ENCODE measurements at places on chromosomes 2 and 18.

- no peak for DNase-seq
These were observed 65.4 kb upstream of the TUBA3E start for GRCh38 chr2:130263606-130264005.

- no peak for DNase-seq
These were observed 141.0 kb downstream of the INHBB start for GRCh38 chr2:120486946-120487345.

DNA sequence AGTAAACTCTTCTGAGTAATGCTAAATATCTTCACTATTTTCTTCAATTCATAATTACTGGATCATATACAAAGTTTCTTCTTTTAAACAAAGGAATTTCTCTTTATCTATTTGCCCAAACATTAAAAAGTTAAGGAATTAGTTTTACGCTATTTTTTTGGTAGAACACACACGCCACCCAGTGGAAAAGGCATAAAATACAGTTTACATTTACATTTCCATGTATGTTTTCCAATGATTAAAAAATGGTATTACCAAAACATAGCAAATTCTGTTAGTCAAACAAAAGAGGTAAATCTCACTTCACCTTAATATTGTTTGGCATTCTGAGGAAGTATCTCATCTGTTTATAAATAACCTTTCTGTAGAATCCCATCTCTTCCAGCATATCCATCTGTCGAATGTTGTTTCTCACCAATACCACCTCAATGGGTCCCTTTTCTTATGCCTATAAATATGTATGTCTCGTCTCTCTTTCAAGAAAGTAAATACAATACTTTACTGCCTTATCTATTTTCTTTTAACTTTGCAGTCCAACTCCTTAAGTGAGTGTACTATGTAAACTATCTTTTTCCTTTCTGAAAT, 7.2 kb downstream of the BOLL start:
- no peak for DNase-seq

- DNase-seq = no peak
These were observed 50.6 kb downstream of the GLI2 start for GRCh38 chr2:120786038-120786960.

- DNase-seq = no peak
These were observed 200.7 kb downstream of the MYCN start for GRCh38 chr2:16140771-16141640.

- no peak for DNase-seq
These were observed 75.9 kb downstream of the PMS1 start for GRCh38 chr2:189860161-189860560.

DNA sequence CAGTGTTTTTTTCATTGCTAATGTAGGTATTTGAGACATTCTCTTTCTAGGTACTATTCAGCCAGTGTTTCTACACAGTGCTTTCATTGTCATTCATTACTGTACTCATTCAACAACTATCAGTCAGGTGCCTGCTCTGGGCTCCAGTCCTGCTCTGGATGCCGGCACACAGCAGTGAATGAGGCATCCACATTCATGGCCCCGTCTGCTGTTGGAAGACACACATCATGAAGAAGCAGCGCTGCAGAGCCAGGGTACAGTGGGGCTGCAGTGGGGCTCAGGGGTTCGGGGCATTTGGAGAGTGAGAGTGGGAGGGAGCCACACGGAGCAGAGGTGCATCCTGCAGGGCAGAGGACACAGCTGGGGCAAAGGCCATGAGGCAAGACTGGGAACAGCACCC, 737.2 kb upstream of the RAB6C start:
- DNase-seq = no peak

GRCh38 chr2:237540823-237541222, 25.6 kb upstream of the PRLH start:
- no peak for DNase-seq

DNA sequence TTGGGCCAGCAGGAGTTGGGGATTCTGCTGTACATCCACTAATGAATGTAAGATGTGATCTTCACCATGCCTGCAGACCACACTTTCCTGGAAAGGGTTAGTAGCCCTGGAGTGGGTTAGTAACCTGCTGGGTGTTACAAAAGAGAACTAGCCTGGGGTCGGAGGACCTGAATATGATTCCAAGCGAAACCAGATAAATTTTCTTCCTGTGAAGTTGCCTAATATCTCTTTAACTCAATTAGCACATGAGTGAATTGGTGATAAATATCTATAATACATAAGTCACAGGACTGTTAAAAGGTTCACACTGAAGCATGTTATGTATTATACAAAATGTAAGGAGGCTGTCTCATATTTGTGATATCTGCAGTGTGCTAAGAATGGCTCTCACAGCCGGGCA, 291.0 kb downstream of the CNTNAP5 start:
- DNase-seq = no peak

DNA sequence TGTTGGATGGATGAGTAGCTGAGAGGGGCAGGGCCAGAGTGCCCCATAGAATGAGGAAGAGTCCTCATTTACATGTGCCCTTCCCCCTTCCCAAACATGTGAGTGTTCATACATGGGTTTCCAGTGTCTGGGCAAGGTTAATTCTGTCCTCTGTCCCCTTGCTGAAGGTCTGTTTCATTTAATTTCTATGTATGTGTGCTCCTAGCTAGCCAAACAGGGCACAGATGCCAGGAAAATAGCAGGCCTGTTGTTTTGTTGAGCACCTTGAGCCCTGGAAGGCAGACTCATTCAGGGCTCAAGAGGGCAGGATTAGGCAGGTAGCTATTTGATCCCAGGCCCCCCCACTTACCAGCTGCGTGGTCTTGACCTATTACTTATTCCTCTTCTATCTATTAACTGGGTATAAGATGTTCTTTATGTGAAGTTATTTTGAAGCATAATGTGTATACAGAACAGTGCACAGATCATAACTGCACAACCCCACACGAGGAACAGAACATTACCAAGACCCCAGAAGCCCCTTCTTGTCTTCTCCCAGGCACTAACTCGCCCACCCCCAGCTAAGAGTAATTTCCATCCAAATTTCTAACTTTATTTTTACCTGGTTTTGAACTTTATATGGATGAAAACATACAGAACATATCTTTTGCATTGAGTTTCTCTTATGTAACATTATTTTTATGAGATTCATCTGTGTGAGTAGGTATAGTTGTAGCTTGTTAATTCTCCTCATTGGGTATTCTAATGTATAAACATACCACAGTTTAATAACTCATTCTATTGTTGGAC, 164.3 kb downstream of the RPIA start:
- no peak for DNase-seq

Measured in coronary artery (tissue), 2 donors.